ENCODE measurements at places on chromosomes 11 and 22.

DNA sequence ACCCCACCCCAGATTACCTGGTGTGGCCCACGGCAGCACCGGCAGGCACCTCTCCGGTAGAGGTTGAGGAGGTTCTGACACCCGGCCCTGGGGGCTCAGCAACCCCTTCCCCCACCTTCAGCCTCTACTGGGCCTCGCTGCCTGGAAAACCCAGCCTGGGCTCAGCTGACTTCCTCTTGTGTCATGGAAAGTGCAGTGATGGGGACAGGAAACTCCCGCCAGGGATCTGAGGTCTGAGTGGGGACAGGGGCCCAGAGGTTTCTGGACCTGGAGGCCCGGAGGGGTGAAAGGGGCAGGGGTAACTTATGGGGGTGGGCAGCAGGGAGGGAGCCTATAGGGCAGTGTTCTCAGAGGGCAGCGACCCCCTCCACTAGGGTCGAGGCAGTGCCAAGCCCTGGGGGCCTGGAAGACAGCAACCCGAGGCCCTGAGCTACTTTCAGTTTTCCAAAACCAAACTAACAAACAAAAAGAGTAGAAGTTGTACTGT, 10.0 kb upstream of the CD5 start:
- no peak for DNase-seq

DNA sequence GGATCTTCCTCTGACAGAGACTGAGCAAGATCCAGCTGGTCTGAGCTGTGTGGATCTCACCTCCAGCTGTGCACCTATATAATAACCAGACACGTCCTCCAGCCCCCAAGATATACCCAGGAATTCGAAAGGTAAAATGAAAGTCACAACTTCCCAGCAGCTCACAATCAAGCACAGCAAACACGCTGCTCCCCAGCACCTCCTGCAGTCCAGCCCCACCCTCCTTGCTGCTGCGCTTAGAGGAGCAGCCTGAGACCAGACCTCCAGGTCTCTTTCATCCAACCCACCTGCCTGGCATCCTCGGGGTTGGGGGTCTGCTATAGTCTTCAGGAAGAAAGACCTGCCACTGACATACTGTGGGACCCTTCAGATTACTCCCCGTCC, 3.0 kb upstream of the APOL4 start:
- DNase-seq = no peak

- DNase-seq = no peak
These were observed 14.3 kb upstream of the RIC3 start for GRCh38 chr11:8183111-8183510.

DNA sequence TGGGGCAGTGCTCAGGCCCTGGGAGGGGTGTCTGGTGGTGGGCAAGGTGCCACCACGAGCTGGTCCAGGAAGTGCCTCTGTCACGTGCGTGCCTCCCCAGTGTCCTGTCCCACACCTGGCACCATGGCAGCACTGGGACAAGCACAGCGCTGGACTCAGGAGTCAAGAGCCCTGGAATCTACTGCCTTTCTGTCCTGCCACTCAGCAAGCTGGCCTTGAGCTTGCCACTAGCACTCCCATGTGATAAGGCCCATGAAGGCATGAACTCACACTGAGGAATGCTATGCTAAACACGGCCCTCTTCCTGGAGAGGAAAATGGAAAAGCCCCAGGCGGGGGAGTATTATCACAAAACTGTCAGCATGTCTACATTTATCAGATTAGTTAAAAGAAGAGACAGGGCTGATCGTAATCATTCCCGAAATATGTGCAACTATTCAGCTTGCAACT, 50.7 kb upstream of the SLC35C1 start:
- DNase-seq = no peak

GRCh38 chr11:126080161-126080941, 17.7 kb upstream of the CDON start:
- DNase-seq = peak; percentile 30

GRCh38 chr11:46075928-46076327, 45.3 kb downstream of the PHF21A start:
- no peak for DNase-seq

- peak; percentile 72 for DNase-seq
These were observed 104.9 kb downstream of the ADAMTS15 start for GRCh38 chr11:130553306-130553705.

All from AG20443 (cell line).